Tongue (tissue), 3 donors: ENCODE measurements at places on chromosomes 12 and 14. TPM values are rescaled to one million over a fixed set of nuclear protein-coding genes. Genes with fewer than 3 reads are reported as not detected.

Gene CSRP2
- 45.2 TPM for total RNA-seq

Gene FGF23
- 0.31 TPM for total RNA-seq

Gene MYF6
- total RNA-seq: 164 TPM

Gene TSPAN31
- 57.0 TPM for total RNA-seq

Gene ACRBP
- 1.5 TPM for total RNA-seq

Gene SIX1
- 42.4 TPM for total RNA-seq

Gene JPH4
- 1.1 TPM for total RNA-seq

Gene SCN8A
- total RNA-seq: 2.1 TPM

Gene PIANP
- 1.6 TPM for total RNA-seq

Gene SELPLG
- 2.2 TPM for total RNA-seq

Gene TMPRSS12
- total RNA-seq: not detected

Gene IGFBP6
- 251 TPM for total RNA-seq

Gene SYT1
- 1.6 TPM for total RNA-seq

Gene C14orf180
- 3.3 TPM for total RNA-seq
